ENCODE measurements at places on chromosomes 4 and X.

DNA sequence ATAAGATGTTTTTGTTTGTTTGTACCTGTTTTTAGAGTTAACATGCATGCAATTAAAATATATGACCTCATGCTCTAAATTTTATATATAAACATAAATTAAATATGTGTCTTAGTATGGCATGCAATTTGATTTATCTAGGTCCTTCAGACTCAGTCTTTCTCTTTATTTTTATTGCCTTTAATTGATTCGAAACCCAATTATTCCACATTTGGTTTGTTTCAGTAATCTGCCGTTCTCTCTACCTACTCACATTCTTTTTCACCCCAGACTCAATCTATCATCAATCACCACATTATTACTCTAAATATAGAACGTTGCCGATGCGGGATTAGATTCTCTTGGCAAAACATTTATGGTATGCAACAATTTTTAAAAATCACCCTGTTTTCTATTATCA is 1492.8 kb downstream of the RAPGEF2 start:
- DNase-seq, result no peak

- DNase-seq, result no peak
These were observed 66.1 kb downstream of the POLA1 start for GRCh38 chrX:24759786-24760185.

GRCh38 chrX:7996414-7996813 is 69.2 kb upstream of the PNPLA4 start:
- DNase-seq, result peak; percentile 33

DNA sequence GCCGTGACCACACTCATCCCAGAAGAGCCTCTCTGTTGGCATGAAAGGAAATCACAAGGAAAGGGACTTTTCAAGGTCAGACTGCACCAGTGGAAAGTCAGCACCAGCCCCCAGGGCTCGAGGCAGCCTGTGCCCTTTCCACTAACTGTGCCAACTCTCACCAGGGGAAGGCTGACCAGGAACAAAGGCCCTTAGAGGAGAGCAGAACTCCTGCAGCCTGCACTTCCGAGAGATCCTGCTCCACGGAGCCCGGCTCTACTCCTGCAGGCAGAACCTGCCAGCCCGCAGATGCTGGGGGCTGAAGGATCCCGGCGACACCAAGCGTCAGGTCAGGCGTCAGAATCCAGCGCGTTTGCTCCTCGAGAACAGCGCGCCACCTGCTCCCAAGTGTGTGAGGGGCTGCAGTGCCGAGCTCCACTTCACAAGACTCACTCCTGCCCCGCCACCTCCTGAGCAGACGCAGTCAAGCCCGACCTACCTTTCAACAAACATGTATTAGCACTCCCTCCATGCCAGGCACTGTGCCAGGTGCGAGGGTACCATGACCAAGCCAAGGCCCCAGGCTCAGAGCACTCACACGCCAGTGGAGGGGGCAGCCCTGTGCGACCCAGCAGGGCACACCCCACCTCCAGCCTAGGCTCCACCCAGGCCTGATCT is 13.6 kb upstream of the HELT start:
- no peak for DNase-seq

- DNase-seq, result peak; percentile 65
These were observed at the start of gene EREG for GRCh38 chr4:74364652-74365491. Gene EREG (plus strand): TSS chr4:74365145. CDS start chr4:74365309, 164 bp downstream.

GRCh38 chr4:146342600-146343192 is 128.4 kb downstream of the REELD1 start:
- DNase-seq, result peak; percentile 49

GRCh38 chrX:143058120-143058519 is 32.4 kb downstream of the SPANXN4 start:
- no peak for DNase-seq

- no peak for DNase-seq
These were observed 3.7 kb upstream of the CXCL6 start for GRCh38 chr4:73832651-73833237.

GRCh38 chr4:33104273-33104672 is 2384.1 kb downstream of the PCDH7 start:
- no peak for DNase-seq

- no peak for DNase-seq
These were observed 31.2 kb downstream of the ZNF827 start for GRCh38 chr4:145907390-145907789.

GRCh38 chr4:120263618-120264017 is 197.0 kb upstream of the MAD2L1 start:
- no peak for DNase-seq

DNA sequence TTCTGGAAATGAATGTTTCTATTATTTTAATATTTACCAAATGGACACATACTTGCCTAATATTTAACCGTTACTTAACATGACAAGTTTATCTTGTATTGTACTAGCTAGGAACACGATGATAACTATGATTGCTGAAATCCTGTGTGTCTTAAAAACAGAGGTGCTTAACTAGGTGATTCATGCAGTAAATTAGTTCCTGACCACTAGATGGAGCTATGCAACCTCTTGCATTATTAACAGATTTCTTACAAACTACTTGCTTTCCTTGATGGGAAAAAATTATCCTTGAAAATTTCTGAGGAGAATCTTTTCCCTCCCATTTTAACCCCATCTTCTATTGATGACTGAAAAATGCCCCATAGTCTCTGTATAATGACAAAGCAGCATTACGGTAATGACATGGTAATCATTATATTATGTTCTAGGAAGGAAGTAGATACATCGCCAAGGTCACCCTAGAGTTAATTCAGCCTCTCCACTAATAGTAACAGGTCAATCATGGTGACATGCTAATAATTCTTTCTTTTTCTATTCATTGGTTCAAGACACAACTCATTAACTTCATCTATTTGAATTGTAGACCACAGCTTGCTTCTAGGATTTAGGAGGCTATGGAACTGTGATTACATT is 844.2 kb downstream of the RAPGEF2 start:
- peak; percentile 5 for DNase-seq

GRCh38 chr4:48252313-48252712 is 17.3 kb downstream of the TEC start:
- DNase-seq, result no peak

DNA sequence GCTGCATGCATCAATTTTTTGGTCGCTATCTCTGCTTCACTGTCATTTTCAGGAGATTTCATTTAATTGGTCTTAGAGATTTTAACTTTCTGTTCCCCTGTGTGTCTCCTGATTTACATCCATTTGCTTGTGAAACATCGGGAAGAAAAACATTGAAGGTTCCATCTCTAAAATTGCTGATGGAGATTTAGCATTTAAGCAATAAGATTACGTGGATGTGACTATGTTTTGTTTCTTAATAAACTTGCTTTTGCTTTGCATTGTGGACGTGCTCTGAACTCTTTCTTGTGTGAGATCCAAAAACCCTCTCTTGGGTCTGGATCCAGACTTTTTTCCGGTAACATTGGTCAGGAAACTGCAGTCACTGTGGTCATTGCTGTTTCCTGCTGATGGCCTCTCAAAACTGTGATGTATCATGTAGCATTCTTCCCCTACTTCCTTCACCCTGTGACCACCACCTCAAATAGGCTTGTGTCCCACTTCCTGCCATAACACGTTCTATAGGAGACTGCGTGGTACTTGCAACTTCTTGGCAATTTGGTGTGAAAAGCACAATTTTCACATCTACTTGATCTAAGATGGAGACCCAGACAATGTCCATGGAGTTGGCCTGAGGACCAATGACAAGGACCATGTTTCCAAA is 4.9 kb downstream of the CXCL2 start:
- no peak for DNase-seq

DNA sequence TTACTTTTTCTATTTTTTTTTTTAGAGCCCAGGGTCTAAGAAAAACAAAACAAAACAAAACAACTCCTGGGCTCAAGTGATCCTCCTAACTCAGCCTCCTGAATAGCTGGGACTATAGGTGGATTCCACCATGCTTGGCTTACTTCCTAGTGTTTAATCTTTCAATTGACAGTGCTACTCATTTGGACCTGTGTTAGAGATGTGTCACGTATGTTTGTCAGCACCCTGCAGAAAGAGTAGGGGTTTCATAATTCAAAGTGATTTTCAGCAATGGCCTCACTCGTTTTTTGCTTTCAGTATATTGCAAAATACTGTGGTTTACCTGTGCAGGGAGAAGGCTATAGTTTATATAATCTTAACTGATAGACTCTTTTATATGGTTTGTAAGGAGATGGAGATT is 71.6 kb upstream of the TEX13D start:
- DNase-seq, result no peak

- no peak for DNase-seq
These were observed 29.9 kb downstream of the NELFA start for GRCh38 chr4:1978741-1979476.

DNA sequence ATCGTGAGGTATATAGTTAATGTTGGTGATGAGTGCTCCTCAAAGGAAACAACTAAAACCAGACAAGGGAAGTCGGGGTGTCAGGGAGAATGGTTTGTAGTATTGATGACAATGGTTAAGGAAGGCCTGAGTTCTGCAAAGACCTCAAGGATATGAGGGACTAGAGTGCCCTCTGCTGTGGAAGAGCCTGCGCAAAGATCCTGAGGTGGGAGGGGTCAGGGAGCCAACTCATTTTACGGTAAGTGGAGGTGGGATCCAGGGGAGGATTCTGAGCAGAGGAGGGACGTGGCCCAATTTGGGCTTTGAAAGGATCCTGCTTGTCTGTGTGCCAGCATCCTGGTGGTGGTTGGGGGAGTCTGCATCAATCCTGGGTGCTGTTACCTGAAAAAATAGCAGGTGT is 11.3 kb downstream of the UBA1 start:
- DNase-seq, result no peak

DNA sequence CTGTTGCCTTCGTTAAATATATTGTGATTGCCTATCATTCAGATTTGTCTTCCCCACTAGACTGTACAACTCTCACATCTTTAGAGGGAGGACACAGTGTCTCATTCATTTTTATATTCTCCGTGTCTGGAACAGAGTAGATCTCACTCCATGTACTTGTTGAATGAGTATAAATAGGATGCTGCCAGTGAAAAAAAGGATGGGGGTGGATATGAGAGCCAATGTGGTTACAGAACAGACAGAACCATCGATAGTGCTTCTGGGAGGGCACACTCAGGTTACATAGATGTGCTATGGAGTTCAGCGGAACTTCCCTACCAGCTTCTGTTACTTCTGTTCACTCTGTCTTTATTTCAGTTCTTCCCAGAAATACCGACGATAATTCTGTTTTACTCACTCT is 66.9 kb downstream of the SH2D1A start:
- no peak for DNase-seq

GRCh38 chr4:106315476-106315967 is 487 bp downstream of the TBCK start:
- DNase-seq, result no peak

DNA sequence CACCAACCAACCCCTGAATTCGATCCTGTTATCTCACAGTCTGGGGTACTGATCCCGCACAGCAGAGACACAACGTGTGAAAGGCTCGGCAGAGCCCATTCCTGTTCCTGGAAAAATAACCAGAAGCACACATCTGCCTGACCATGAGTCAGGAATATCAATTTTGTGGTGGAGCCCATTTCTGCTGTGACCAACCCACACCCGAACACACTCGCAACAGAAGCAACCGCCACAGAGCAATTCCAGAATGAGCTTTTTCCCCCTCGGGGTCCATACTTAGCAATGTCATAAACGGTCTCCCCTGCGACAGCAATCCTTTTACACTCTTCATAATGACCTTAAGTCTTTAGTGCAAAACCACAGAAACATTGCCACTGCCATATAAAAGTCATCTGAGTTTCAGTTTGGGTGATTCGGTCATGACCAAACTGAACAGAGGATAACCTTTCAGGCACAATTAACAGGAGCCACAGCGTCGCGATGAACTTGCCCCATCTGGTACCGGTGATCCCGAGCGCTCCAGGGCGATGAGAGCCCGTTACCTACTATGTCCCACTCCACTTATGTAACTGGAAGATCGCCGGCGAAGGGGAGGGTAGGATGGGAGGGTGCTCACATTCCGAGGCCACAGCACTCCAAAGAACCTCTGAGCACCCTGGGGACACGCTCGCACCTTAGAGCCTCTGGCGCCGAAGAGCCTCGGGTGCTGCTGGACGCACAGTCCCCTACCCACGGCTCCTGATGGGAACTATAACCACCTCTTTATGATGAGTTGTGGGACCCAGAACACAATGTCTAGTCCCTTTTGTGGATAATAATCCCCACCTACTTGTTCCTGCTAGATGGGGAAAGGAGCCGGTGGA is 1.1 kb downstream of the MECP2 start:
- DNase-seq, result peak; percentile 39

DNA sequence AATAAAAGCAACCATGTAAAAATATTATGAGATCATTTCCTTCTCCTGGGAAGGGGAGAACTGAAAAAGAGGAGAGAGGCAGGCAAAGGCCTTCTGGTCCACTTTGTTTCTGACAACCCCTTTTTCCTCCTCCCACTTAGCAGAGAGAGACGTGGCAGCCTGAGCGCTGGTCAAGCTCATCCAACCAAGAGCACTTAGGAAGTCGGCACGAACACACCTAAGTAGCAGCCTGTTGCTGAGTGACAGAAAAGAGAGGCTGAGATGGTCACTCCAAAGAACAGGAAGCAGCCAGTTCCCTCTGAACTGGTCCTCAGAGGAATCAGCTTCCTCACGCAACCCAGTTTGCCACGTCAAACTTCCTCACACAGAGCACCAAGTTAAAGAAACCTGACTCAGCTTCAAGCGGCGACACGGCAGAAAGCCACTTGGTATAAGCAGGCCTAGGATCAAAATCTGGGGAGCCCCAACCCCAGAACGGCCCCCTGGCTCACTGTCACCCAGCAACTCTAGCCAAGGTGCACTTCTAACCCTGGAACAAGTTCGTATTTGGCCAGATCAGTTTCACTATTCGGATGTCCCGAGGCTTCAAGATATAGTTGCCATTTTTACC is 861 bp downstream of the SEC24D start:
- peak; percentile 52 for DNase-seq

GRCh38 chr4:187070158-187070557 is 346.5 kb upstream of the FAT1 start:
- DNase-seq, result no peak

- no peak for DNase-seq
These were observed 69.2 kb downstream of the PHKA1 start for GRCh38 chrX:72644946-72645345.

- DNase-seq, result no peak
These were observed 47.6 kb downstream of the MID1IP1 start for GRCh38 chrX:38848671-38849455.

DNA sequence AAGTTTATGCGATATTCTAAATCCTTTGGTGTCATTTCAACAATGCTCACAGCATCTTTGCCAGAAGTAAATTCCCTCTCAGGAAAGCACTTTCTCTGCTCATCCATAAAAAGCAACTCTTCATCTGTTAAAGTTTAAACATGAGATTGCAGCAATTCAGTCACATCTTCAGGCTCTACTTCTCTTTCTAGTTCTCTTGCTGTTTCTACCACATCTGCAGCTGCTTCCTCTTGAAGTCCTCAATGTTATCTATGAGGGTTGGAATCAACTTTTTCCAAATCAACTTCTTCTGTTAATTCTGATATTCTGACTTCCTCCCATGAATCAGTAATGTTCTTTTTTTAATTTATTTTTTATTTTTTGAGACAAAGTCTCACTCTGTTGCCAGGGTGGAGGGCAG is 100.9 kb downstream of the LCORL start:
- DNase-seq, result no peak

- peak; percentile 15 for DNase-seq
These were observed 4.1 kb upstream of the CD38 start for GRCh38 chr4:15774020-15774420.

GRCh38 chrX:45447995-45448394 is 247.3 kb upstream of the DIPK2B start:
- no peak for DNase-seq

GRCh38 chrX:51876441-51876840 is 17.0 kb upstream of the MAGED1 start:
- DNase-seq, result no peak

Data from CD4-positive, alpha-beta T cell treated with Interleukin-1 beta for 1 hour (primary cell).